ENCODE measurements at places on chromosomes 11 and 22.

GRCh38 chr11:120773501-120774031 lies 250.3 kb upstream of the TBCEL start:
- DNase-seq: no peak

DNA sequence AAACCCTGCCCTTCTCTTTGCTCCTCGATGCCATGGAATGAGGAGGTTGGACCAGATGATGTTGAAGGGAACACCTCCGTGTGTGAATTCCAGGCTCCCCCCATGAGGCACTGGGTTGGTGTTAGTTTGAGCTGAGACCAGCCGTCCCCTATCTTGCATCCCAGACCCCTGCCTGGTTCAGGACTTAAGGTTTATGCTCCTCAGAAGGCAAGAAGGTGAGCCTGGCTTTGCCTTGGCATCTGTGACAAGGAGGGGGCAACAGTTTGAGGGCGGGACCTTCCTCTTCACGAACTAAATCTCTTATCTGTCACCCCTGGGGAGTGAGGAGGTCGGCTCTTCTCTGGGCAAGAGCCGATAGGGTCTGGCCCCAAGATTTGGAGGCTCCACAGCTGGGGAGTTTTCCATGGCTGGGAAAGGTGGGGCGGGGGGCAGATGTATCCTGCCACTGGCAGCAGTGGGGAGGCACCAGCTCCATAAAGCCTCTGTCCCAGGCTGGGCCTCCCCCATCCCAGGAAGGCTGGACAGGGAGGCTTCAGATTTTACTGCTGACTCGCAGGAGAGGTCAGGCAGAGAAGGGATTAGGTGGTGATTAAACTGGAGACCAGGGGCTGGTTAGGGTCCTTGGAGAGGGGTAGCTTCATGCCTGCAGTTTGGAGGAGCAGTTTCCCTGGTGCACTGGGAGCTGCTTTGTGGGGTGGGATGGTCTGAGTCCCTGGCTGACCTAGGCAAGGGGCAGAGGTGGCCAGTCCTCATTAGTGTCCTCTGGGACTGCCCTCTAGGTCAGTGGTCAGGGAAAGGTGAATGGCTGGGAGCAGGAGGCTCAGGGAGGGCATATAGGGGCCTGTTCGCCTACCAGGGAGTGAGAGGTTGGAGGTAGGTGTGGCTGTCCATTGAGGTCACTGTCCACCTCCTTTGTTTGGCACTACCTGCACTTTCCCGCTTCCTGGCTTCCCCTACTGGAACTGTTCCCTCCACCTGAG lies 1.1 kb downstream of the SEC14L2 start:
- no peak for DNase-seq

GRCh38 chr22:37514526-37515051 lies 4.6 kb downstream of the CARD10 start:
- DNase-seq: no peak

- DNase-seq: no peak
Observed at GRCh38 chr11:132244846-132245245, 874.4 kb downstream of the NTM start.

- no peak for DNase-seq
Observed at GRCh38 chr11:57179681-57180080, 2.1 kb upstream of the LRRC55 start.

DNA sequence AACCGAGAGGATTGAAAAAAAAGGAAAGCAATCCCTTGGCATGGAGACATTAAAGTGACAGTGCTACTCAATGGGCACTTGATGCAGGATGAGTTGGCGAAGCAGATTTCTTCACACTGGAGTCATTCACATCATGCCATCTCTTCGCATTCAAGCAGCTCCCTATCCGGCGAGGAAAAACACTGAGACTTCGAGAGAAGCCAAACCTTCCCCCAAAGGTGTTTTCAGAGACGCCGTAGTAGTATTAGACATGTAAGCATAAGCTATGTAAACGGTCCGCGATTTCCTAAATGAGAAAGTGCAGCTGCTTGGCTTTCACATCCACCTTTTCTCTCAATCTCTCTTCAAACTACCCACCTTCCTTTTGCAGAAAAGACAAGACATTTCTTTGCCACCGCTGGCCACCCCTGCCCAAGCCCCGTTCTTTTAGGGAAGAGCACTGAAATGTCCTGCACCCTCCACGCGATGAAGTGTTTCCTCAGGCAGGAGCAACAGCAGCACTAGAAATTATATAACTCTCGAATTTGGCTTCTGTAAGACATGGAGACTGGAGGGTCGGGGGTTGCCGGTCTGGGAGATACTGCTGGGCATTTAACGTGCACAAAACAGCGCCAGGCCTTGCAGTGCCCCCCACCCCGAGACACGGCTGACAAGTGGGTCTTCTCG lies at the start of gene DLG2:
DLG2 (minus strand) TSS at position 13 of the 666 bp plus-strand sequence.
- no peak for DNase-seq

DNA sequence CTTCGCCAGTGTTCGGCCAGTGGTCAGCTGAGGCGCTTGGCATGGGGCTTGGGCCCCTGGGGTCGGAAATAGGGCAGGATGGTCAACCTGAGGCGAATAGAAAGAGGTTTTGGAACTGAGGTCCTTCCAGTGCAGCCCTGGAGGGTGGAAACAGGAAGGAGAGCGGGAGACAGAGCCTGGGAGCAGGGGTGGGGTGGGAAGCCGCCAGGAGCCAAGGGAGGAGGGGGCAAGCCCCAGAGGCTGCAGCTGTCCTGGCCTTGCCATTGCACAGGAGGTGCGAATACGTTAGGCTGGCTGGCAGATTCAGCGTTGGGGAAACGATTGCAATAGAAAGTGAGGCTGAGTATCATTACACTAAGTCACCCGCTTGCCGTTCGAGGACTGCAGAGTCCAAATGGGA lies 13.9 kb upstream of the KCTD17 start:
- DNase-seq: no peak

DNA sequence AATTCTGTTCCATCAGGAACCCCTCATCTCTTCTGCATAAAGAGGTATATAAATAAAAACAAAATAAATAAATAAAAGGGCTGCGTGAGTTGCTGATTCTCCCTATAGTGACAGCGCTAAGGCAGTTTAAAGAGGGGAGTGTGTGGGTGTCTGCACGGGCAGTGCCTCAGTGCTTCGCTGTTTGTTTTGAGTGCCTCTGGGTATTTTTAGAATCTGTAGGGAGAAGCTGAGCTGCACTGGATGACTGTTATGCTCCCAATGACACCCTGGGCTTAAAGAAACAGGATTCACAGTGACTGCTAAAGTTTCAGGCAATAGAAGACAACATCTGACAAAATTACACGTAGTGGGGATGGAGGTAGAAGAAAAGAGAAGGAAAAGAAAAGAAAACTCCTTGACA lies 38.8 kb downstream of the SLC1A2 start:
- no peak for DNase-seq

GRCh38 chr11:132439711-132440255 lies 1069.4 kb downstream of the NTM start:
- no peak for DNase-seq

DNA sequence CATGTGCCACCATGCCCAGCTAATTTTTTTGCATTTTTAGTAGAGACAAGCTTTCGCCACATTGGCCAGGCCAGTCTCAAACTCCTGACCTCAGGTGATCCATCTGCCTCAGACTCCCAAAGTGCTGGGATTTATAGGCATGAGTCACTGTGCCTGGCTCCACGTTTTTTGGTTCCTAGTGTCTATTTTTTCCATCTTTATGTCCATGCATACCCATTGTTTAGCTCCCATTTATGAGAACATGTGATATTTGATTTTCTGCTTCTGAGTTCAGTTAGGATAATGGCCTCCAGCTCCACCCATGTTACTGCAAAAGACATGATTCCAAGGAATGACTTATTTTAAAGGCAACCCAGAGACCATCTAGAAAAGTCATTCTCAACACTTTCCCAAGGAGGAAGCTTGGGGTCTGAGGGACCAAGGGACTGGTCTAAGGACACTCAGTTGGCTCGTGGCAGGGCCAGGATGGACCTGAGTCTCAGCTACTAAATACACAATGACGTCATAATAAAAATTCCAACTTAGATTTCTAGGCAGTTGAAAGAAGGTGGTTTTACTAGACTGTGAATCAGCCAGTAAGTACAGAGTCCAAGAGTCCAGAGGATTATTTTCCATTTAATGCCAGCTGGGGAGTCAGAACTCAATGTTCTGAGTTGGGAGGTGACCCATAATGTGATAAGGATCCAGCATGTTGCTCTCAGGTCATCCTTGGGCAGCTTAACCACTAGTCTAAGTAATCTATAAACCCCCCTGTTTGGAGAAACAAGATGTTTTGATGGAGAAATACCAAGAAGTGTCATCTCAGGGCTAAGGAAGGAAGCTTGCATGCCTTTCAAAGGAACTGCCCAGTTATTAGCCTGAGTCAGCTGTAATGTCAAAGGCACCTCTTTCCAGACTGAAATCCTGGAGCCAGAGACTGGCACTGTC lies 39.4 kb downstream of the ABTB2 start:
- no peak for DNase-seq

GRCh38 chr11:86156397-86156955 lies 87.6 kb upstream of the PICALM start:
- DNase-seq: no peak

GRCh38 chr11:59900366-59901126 lies 22.0 kb downstream of the OOSP3 start:
- DNase-seq: no peak

DNA sequence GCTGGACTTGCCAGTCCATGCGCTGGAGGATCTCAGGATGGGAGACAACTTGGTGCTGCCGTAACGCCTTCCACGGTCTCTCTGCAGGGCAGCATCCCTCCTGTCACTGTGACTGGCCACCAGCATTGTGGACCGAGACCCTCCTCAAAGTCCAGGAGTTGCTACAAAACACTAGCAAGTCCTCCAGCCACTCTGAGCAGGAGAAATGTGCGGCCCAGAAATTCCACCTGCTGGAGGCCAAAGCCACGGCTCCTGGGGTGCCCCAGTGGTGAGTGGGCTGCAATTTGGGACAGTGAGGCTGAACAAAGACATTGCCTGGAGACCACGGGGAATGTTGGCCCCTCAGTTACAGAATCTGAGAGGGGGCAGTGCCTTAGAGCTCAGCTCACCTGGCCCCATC lies 6.9 kb upstream of the DSCAML1 start:
- no peak for DNase-seq

DNA sequence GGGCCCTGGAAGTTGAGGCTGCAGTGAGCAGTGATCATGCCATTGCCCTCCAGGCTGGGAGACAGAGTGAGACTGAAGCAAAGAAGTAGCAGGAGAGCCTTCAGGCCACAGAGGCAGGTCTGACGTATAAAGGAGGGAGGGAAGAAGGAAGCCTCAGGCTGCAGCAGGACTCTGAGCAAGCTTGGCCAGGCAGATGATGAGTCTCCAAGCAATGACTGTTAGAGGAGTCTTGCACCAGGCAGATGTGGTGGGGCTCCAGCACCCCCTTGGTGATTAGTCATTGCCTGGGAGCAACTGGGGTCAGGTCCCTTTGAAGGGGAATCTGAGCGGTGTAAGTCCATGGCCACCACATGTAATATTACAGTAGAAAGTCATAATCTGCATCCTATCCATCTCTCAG lies 36.6 kb upstream of the NFAM1 start:
- DNase-seq: no peak

GRCh38 chr11:126538071-126538470 lies 182.6 kb downstream of the ST3GAL4 start:
- DNase-seq: no peak
